ENCODE measurements at places on chromosomes 2 and 18.

DNA sequence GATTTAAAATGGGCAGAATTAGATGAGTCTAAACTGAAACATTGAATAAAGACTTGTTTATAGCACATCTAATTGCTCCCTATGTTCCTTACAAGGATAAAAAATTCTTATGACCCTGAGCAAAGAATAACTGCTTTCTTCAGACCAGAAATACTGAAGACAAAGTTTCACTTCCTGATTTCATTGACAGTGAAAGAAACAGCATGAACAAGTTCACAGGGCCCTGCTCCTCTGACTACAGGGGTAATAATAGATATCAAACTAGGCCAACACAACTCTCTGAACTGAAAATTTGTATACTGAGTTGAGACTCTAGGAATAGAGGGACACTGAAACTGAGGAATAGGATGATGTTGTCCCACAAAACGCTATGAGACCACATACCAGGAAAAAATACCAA lies 1383.3 kb upstream of the CDH2 start:
- DNase-seq, result no peak

- DNase-seq, result no peak
Measured at GRCh38 chr2:208671886-208672680, 265.5 kb downstream of the PTH2R start.

- DNase-seq, result no peak
Measured at GRCh38 chr18:76967721-76968472, 145.5 kb downstream of the ZNF236 start.

DNA sequence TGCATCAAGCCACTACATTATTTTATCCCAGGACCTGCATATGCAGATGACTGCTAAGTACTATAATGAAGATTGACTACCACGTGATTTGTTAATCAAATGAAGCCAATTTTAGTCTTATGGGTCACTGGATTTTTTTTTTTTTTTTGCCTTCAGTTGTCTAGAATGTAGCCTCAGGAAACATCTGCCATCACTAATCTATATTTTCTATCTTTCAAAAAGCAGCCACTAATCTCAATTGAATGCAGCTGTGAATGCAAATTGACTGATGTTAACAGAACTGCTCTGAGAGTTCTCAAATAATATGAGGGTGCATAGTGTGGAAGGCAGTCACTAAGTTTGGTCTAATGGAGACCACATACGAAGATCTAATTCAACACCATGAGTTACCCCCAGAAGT lies 106.3 kb downstream of the ABCA12 start:
- peak; percentile 74 for DNase-seq

Data from NCI-H526 (cell line).